ENCODE measurements at places on chromosomes 7 and 10. TPM values are rescaled to one million over a fixed set of nuclear protein-coding genes. Genes with fewer than 3 reads are reported as not detected.

The CTNNA3 gene
- total RNA-seq = 19.8 TPM

The GPAM gene
- total RNA-seq = 12.8 TPM

The EGR2 gene
- total RNA-seq = 0.52 TPM

The FZD1 gene
- 19.3 TPM for total RNA-seq

The WEE2 gene
- not detected for total RNA-seq

The LIPM gene
- total RNA-seq = not detected

The DPP6 gene
- total RNA-seq = 14.3 TPM

The MACC1 gene
- total RNA-seq = 2.9 TPM

The SLC16A9 gene
- 0.73 TPM for total RNA-seq

The RNF148 gene
- 0.69 TPM for total RNA-seq

The AKR1C4 gene
- not detected for total RNA-seq

The MKX gene
- 2.3 TPM for total RNA-seq

The CFTR gene
- 1.9 TPM for total RNA-seq

The MMD2 gene
- total RNA-seq = not detected

The PILRB gene
- total RNA-seq = 21.3 TPM

The NME8 gene
- not detected for total RNA-seq

The PARD3 gene
- total RNA-seq = 115 TPM

The C10orf105 gene
- total RNA-seq = not detected

The IL6 gene
- total RNA-seq = 0.85 TPM
